MCF 10A (cell line): ENCODE measurements at places on chromosomes 7 and 10. TPM values are rescaled to one million over a fixed set of nuclear protein-coding genes. Genes with fewer than 3 reads are reported as not detected.

FBXL13 gene
- total RNA-seq, result 0.35 and 0.74 TPM in 2 replicates

SVOPL gene
- total RNA-seq, result not detected in 2 replicates

NACAD gene
- not detected in 2 replicates for total RNA-seq

CCDC146 gene
- total RNA-seq, result 2.7 and 3.9 TPM in 2 replicates

DYDC2 gene
- total RNA-seq, result not detected in 2 replicates

- no peak for DNase-seq
These were observed 165.8 kb downstream of the KLF6 start for GRCh38 chr10:3619241-3619640.

- no peak for DNase-seq
These were observed 710.6 kb upstream of the GALNT17 start for GRCh38 chr7:70421319-70421718.

DNA sequence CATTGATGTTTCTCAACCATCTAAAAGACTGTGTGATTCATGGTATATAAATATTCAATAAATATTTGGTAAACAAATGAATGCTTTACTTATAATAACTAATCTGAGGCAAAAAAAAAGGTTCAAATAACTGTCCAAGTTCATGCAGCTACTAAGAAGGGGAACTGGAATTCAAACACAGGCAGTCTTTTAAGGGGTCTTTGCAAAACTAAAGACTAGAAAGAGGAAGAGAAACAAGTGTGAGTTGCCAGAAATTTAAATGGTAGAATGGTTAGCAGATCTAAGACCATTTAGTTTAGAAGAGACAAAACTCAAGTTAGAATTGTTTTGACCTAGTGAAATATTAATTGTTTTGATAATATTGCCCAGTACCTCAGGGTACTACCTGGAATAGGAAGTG lies 642.0 kb upstream of the LRRN3 start:
- DNase-seq, result no peak

- no peak for DNase-seq
These were observed 308.2 kb upstream of the NEBL start for GRCh38 chr10:21205328-21205727.

GRCh38 chr10:34764472-34764946 lies 50.6 kb downstream of the PARD3 start:
- no peak for DNase-seq

DNA sequence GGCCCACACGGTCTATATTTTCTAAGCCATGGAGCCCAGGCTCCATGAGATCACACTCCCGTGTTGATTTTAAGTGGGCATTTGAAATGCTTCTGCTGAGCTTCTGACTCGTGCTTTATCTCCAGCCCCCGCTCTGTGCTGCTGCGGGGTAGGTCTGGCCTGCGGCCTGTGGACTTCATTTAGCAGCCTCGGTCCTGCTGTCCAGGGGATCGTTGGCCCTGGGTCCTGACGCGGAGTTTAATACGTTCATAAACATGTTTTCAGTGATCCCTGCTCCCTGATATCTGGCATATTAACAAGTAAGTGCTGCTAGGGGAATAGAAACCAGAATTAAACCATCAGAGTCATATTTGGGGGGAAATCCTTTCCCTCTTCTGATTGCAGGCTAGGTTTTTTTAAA lies 540.3 kb upstream of the MGMT start:
- DNase-seq, result no peak

DNA sequence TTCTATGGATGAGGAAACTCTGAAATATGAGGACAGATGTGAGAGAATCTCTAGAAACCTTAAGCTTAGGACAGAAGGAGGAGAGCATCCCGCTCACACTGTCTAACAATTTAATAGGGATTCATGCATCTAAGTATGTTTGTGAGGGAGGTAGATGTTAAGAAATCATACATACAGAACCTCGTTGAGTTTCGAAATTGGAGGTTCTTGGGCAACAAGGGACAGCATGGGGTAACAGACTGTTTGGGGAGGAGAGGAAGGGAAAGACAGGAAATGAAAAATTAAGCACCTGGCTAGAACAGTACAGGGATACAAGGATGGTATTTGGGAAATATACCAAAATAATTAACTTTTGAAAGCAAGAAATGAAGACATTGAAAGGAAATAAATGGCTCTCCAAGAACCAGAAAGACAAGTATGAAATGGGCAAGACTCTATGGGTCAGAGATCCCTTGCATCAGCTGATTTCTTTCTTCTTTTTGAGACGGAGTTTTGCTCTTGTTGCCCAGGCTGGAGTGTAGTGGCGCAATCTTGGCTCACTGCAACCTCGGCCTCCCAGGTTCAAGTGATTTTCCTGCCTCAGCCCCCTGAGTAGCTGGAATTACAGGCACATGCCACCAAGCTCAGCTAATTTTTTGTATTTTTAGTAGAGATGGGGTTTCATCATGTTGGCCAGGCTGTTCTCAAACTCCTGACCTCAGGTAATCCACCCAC lies 207.9 kb downstream of the CTNNA3 start:
- peak; percentile 59 for DNase-seq
